ENCODE measurements at places on chromosomes 7 and 10. TPM values are rescaled to one million over a fixed set of nuclear protein-coding genes. Genes with fewer than 3 reads are reported as not detected.

DNA sequence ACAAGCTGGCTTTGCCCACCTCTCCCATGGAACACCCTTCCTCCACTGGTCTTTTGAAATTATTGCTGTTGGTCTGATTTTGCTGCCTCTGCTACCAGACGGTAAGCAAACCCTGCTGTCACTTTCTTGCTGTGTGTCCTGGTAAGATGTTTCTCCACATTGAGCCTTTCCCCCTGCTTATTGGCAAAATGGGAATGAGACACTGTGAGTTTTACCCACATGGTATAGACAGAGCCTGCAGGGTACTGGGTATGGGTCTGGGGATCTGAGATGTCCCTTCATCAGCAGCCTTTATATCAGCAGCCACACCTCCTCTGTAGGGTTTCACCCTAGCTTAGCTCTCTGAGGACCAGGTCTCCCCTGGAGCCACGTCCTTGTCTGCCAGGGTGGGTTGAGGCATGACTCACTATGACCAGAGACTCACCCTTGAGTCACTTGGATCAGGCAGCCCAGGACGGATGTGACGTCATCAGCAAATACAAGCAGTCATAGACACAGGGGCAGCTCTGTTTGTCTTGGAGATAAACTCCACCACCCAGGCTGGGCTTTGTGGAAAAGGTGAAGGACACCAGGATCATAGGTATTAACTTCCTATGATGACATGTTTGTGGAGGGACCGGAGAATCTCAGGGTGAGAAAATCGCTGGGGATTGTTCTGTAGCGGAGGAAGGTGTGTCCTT lies 17.9 kb upstream of the BAIAP2L1 start:
- DNase-seq: peak; percentile 66
- H3K27ac ChIP-seq: peak overlapping the region; percentile 100
- no peaks in the 10 kb centered on the region for H3K36me3 ChIP-seq
- H3K4me1 ChIP-seq: peaks cover 14% of the 10 kb centered on the region
- H3K27me3 ChIP-seq: no peaks in the 10 kb centered on the region
- peak overlapping the region; percentile 39 for H3K4me3 ChIP-seq

GRCh38 chr7:1975179-1975578 lies 257.6 kb downstream of the MAD1L1 start:
- H3K4me3 ChIP-seq: no peak overlapping the region
- H3K36me3 ChIP-seq: no peaks in the 10 kb centered on the region
- peak overlapping the region; percentile 3 for H3K27ac ChIP-seq
- no peak for DNase-seq
- H3K27me3 ChIP-seq: no peaks in the 10 kb centered on the region
- peaks cover 2% of the 10 kb centered on the region for H3K4me1 ChIP-seq

GRCh38 chr7:22474645-22475044 lies 25.3 kb downstream of the STEAP1B start:
- H3K27ac ChIP-seq: no peak overlapping the region
- H3K36me3 ChIP-seq: no peaks in the 10 kb centered on the region
- H3K4me1 ChIP-seq: no peaks in the 10 kb centered on the region
- DNase-seq: no peak
- no peak overlapping the region for H3K4me3 ChIP-seq

DNA sequence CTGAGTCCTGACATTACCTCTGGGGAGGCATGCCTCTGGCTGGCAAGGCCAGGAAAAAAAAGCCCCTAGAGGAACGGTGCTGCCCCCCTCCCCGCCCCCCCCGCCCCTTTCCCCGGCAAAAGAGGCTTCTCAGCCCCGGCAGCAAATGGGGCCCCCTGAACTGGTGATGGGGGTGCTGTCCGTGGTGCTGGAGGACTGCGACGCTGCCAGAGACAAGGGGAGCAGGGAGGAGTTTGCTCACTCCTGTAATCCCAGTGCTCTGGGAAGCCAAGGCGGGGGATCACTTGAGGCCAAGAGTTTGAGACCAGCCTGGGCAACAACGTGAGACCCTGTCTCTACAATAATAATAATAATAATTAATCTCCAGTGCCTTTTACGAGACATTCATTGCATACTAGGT lies 23.7 kb downstream of the SRRM3 start:
- H3K4me3 ChIP-seq: no peak overlapping the region
- no peaks in the 10 kb centered on the region for H3K4me1 ChIP-seq
- no peak overlapping the region for H3K27ac ChIP-seq
- DNase-seq: peak; percentile 55

DNA sequence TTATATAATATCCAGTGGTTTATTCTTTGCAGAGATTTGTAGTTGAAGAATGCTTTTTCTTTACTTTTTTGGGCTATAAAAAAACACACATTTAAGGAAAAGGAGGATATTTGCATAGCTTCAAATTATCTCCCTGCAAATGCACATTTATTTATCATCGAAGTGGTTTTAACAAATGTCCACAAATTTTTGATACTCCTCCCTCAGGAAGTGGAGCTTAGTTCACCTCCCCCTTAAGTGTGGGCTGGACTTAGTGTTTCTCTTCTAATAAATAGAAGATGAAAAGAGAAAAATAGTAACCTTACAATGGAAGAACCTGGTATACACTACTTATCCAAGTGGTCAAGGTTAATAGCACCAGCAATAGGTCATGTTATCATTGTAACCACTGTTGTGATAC lies 537.6 kb downstream of the ARL4A start:
- no peak for DNase-seq
- H3K4me1 ChIP-seq: no peaks in the 10 kb centered on the region
- H3K27ac ChIP-seq: no peak overlapping the region
- no peak overlapping the region for H3K4me3 ChIP-seq
- H3K27me3 ChIP-seq: no peaks in the 10 kb centered on the region

GRCh38 chr7:75601539-75601938 lies 109.4 kb downstream of the SPDYE5 start:
- H3K27ac ChIP-seq: no peak overlapping the region
- no peaks in the 10 kb centered on the region for H3K27me3 ChIP-seq
- no peak overlapping the region for H3K4me3 ChIP-seq
- H3K4me1 ChIP-seq: no peaks in the 10 kb centered on the region

DNA sequence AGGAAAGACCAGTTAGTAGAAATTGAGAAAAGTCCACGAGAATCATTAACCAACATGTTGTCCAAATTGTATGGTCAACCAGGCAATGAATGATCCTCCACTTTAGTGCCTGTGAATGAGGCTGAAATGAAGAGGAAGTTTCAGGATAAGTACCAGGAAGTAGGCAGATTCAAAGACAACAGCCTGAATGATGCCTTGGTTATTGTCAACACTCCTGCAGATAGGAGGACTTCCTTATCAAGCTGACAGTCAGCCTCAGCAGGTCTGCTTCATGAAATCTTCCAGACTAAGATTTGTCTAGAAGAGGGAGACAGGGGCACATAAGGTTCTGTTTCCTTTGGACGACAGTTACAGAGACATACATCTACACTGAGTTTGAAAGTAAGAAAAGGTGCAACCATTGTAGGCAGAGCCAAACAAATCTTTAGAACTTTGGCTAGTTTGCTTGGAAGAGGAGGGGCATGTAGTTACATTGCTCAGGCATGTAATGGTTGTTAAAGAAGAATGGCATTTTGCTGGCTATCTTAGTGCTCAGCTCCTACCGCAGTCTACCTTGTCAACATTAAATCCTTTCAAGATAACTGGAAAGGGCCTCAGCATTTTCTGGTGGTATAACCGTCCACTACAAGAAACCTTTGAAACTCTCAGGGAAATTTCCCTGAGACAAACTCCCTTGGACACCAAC lies 81.4 kb downstream of the ABI1 start:
- no peak overlapping the region for H3K27ac ChIP-seq
- no peaks in the 10 kb centered on the region for H3K27me3 ChIP-seq
- DNase-seq: no peak
- no peaks in the 10 kb centered on the region for H3K4me1 ChIP-seq

GRCh38 chr7:138669364-138669763 lies 31.8 kb downstream of the SVOPL start:
- no peaks in the 10 kb centered on the region for H3K36me3 ChIP-seq
- no peak overlapping the region for H3K27ac ChIP-seq
- H3K4me3 ChIP-seq: no peak overlapping the region
- DNase-seq: no peak

- no peak for DNase-seq
- H3K4me3 ChIP-seq: no peak overlapping the region
- H3K4me1 ChIP-seq: no peaks in the 10 kb centered on the region
- no peaks in the 10 kb centered on the region for H3K27me3 ChIP-seq
- no peak overlapping the region for H3K27ac ChIP-seq
- no peaks in the 10 kb centered on the region for H3K36me3 ChIP-seq
These were observed 323.8 kb downstream of the DPP6 start for GRCh38 chr7:154375956-154376355.

DNA sequence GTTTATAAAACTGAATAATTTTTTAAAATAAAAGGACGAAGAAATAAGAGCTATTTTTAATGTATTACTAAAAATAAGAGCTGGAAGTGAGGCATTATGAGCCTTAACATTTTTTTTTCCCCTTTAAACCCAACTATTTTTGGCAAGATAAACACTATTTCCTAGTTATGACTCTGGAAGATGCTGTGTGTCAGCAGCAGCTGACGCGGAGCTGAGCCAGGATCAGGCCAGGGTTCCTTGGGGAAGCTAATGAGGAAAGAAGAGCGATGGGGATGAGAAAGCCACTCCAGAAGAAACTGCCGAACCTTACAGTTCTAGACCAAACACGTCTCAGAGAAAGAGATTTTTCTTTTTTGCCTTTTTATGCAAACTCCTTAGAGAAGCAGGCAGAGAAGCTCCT lies 85.9 kb downstream of the USP6NL start:
- H3K4me1 ChIP-seq: peaks cover 3% of the 10 kb centered on the region
- DNase-seq: no peak
- H3K27me3 ChIP-seq: no peaks in the 10 kb centered on the region
- H3K36me3 ChIP-seq: no peaks in the 10 kb centered on the region
- no peak overlapping the region for H3K4me3 ChIP-seq
- peak overlapping the region; percentile 36 for H3K27ac ChIP-seq

PRRT4 gene
- 0.14 TPM for total RNA-seq

ANKIB1 gene
- 14.8 TPM for total RNA-seq

ATG9B gene
- total RNA-seq: not detected

ACBD7 gene
- total RNA-seq: not detected

GNGT1 gene
- not detected for total RNA-seq

HACD1 gene
- 2.2 TPM for total RNA-seq
